ENCODE measurements at places on chromosomes 4 and X.
A peak's percentile ranks its signal among the peaks of the same experiment; 100 is the strongest.

DNA sequence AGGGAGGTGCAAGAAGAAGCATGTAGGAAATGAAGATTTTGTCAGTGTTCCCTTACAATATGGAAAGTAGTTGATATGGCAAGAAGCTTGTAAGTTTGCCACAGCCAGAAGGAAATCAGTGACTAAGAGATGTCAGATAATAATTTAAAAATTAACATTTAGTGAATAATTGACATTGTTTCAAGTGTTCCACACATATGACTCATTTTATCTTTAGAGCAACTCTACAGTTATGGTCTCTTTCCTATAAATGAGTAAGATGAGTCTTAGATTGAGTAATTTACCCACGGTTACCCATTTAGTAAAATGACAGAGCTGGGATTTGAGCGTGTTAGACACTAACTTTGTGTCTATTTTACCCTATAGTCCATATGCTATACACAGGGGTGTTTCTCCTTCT, 300.3 kb upstream of the IRS4 start:
- no peak for DNase-seq

DNA sequence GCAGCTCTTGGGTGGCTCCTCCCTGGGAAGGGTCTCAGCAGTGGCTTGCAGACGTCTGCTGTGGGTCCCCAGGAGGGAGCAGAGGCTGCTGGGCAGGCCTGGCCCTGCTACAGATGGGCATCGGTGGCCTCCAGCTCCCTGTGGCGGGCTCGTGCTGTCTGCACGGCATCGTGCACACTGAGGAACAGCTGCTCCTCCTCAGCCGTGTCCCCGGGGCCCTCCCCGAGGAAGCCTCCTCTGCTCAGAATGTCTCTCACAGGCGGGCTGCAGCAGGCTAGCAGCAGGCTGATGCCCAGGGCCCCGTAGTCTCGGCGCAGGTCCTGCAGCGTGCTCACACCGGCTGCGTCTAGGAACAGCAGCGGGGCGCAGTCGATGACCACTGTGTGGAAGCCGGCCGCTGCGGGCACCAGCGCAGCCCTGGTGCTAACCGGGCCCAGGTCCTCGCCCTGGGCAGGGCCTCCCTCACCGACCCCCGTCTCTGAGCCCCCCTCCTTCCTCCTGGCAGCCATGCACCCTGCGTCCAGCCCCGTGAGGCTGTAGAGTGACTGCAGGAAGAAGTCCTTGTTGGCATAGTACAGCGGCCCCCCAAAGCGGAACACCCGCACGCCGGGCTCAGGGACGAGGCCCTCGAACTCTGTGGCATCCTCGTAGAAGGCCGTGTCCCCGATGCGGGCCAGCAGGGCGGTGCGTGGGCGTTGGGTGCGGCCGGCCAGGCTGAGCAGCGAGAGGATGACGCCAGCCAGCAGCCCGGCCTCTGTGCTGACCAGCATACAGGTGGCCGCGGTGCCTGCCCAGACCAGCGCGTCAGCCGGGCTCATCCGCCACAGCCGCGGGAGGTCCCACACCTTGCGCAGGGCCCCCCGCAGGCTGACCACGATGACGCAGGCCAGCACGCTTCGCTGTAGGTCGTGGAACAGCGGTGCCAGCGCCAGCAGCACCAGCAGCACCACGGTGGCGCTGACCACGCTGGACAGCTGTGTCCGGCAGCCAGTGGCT, 2.2 kb downstream of the IDUA start:
- no peak for DNase-seq

DNA sequence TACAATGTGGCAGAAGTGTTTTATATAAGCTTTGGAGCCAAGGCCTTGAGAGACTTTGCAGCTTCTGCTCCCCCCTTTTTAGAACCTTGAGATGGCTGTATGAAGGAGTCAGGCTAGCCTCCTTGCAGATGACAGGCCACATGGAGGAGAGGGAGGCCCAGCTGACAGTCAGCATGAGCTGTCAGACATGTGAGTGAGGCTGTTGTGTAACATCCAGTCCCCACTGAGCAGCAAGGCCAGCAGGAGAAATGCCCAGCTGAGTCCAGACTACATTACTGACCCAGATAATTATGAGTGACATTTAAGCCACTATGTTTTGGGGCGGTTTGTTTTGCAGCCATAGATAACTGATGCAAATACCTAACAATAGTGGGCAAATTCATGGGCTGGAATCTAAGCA, 515.3 kb upstream of the ARX start:
- DNase-seq: no peak

DNA sequence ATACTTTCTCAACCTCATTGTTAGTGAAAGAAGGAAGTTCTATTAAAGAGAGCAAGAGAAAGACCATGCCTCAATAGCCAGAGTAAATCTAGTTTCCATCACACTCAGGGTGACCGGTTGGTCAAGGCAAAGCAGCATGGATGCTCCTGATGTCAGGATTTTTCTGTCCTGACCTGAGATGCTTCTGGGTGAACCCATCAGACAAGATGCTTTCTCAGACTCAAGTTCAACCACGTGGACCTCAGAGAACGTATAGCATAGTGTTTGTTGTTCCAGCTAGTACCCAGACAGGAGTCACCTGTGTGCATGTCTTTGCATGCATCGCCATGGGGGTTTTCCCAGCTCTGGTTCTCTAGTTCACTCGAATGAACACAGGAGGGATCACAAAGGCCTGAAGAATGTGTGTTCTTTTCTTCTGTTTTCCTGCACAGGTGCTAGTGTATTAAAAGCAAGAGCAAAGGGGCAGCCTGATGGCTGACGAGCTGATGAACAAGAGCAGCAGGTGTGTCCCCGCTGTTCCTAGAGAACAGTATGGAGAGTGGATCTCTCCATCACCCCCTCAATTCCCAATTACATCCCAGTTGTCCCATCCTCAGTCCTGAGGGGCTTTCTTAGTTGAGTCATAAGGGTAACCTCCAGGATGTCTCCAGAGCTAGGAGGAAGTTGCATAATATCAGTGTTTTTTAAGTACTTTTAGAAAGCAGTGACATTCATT, 110.5 kb upstream of the ENPP6 start:
- no peak for DNase-seq

DNA sequence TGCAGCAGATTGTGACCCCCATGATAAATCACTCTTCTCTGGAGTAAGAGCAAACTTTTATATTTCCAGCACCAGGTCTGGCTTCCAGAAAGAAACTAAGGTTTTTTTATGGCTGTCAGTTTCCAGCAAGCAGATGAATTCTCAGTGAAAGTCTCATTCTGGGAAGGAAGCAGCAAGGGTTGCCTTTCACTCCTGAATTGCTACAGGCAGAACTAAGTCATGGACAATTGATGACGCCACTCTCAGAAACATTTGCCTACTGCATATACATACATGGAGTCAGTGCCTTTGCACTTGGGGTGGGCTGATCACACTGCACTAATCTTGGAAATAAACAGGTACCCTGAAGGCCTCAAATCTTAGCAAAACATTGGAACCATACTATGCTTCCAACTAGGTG, 80.0 kb downstream of the IL21 start:
- no peak for DNase-seq

DNA sequence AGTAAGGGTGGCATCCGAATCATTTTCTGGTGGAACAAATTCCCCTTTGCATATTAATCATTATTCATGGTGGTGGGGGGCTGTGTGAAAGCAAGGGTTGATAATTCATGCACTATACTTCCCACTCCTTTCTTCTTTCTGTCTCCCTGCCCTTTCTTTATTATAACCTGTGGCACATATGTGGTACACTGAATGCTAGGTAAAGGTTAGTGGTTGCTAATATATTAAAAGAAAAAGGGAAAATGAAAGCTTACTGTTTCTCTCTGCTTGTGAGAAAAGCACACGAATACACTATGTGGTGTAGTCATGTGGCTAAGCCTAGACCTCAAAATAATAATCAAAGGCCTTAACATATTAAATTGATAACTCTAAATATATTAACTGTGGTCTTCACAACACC, 178.4 kb upstream of the RPS6KA3 start:
- no peak for DNase-seq

- no peak for DNase-seq
These were observed 15.6 kb downstream of the PDZD4 start for GRCh38 chrX:153814591-153815315.

- no peak for DNase-seq
These were observed 115.0 kb upstream of the INPP4B start for GRCh38 chr4:142960867-142961644.

DNA sequence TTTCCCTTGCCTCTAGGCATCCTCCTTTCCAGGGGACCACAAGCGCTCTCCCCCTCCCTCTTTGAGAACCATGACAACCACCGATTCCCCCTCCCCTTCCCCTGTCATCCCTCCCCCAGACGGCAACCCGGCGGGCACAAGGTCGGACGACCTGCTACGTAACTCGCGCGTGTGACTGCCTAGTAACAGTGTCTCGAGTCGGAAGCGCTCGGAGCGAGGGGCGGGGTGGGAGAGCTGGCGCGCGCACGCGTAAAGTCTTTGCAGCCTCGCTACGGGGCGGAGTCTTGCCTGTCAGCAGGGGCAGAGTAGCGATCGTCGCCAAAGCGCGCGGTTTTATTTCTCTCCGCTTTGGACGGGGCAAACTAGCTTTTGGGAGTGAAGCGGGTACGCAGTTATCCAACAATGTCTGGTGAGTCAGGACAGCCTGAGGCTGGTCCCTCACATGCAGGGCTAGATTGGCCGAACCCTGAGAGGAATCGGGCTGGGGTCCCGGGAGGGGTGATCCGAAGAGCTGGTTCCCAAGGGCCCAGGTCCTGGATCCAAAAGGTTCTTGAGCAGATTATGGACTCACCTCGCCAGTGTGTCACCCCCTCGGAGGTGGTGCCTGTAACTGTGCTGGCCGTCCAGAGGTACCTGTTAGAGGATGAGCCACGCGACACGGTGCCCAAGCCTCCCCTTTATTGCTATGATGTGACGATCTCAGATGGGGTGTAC, at the start of gene RADX:
RADX (plus strand) TSS at position 300 of the 714 bp plus-strand sequence; CDS start at position 403, 103 bp downstream.
- peak; percentile 54 for DNase-seq

- DNase-seq: no peak
These were observed 632.0 kb downstream of the IQCM start for GRCh38 chr4:149183638-149184037.

- DNase-seq: no peak
These were observed 99.0 kb upstream of the OTUD4 start for GRCh38 chr4:145279122-145279960.

DNA sequence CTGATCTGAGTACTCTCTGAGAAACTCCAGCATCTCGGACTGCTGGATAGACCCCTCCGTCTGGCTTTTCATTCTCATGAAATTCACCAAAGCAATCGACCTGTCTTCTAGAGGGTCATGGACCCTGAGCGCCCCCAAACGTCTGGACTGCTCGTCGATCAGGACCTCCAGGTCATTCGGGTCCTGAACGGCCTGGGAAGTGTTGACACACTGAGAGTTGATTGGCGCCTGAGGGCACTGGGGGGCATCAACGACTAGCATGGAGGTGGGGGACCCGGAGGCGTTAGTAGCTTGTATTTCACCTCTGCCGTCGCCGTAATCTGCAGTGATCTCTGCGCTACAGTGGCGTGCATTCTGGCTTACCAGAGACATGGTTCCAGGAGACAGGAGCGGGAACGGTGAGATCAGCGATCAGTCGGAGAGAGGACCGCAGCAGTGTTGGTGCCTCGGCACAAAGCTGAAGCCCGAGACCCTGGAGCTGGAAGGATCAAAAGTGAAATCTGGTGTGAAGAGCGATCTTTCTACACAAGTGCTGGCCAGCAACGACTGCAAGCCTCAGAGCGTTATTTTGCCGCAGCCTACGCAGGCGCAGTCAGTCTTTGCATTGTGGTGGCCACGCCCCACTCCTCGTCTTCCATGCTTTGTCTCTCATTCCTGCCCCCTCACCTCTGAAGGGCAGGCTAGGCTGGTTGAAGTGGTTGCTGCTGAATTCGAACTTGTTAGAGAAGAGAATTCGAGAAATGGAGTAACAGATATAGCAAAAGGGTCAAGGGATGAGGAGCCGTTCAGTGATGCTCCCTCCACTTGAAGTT, at the start of gene MAGEE2:
MAGEE2 (minus strand) TSS at position 575 of the 812 bp plus-strand sequence; CDS start at position 372, 203 bp downstream.
- DNase-seq: peak; percentile 13

- DNase-seq: no peak
These were observed 42.1 kb downstream of the HS6ST2 start for GRCh38 chrX:132916349-132916748.

- no peak for DNase-seq
These were observed 203.0 kb downstream of the MAML3 start for GRCh38 chr4:139951021-139951420.

- no peak for DNase-seq
These were observed 42.5 kb upstream of the KCNIP4 start for GRCh38 chr4:21991050-21991449.

- DNase-seq: no peak
These were observed 175.9 kb downstream of the FBXW7 start for GRCh38 chr4:152360045-152360410.

- no peak for DNase-seq
These were observed 33.4 kb downstream of the C4orf54 start for GRCh38 chr4:99624141-99624719.

DNA sequence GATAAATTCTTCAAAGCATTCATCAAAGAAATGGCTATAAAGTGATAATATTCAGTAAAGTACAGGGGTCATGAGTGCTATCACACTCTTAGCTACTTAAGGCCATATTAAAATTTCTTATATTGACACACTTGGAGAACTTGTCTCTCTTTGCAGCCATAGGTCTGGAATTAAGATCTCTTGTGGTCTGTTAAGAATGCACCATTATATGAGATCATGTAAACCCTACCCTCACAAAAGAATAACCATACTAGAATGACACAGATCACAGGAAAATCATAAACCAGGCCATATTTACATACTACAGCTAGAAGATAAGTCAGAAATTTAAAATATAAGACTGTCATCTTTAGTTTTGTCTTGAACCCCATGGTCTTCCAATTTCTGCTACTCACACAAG, 434.3 kb downstream of the PDGFC start:
- DNase-seq: no peak

DNA sequence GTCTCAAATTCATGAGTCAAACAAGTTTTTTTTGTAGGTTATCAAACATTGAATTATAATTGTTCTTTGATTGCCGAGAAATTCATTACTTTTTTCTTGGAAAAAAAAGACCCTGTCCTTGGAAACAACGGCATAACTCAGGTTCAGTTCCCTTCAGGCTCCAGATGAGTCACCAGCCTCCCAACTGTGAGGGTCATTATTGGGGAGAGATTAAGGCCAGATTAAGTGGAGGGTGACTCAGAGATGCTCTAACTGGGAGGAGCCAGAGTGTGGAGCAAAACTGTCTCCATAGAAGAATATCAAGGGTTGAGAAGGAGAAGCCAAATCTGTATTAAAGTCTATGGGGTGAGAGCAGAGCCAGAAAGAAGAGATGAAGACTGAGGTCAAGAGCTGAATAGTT, 9.6 kb downstream of the ADGRG4 start:
- DNase-seq: no peak

GRCh38 chrX:3232262-3232923, 114.1 kb downstream of the MXRA5 start:
- DNase-seq: no peak

DNA sequence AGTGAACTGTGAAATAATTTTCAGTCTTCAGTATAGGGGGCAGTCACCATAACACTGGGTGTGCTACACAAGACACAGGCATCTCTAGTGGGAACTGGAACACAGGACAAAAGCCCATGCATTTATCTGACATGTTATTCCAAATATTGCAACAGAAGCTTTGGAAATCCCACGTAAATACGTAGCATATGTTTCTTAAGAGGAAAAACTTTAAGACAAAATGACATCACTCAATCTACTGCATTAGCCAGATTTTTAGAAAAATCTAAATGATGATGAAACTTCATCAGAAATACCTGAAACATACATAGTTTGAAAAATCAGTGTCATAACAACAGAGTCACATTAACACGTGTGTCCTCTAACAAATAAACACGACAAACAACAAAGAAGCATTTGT, 14.5 kb downstream of the SHISA3 start:
- DNase-seq: no peak

- DNase-seq: no peak
These were observed 61.5 kb downstream of the CASP3 start for GRCh38 chr4:184587701-184588100.

All from renal cortex interstitium (tissue), 15 donors.